ENCODE measurements at places on chromosomes 5 and 9.

- H3K4me1 ChIP-seq: no peaks in the 10 kb centered on the region
- H3K4me3 ChIP-seq: no peak overlapping the region
- H3K36me3 ChIP-seq: no peaks in the 10 kb centered on the region
- no peaks in the 10 kb centered on the region for H3K27me3 ChIP-seq
- no peak for DNase-seq
Observed at GRCh38 chr9:94128580-94128979, 44.3 kb downstream of the PTPDC1 start.

DNA sequence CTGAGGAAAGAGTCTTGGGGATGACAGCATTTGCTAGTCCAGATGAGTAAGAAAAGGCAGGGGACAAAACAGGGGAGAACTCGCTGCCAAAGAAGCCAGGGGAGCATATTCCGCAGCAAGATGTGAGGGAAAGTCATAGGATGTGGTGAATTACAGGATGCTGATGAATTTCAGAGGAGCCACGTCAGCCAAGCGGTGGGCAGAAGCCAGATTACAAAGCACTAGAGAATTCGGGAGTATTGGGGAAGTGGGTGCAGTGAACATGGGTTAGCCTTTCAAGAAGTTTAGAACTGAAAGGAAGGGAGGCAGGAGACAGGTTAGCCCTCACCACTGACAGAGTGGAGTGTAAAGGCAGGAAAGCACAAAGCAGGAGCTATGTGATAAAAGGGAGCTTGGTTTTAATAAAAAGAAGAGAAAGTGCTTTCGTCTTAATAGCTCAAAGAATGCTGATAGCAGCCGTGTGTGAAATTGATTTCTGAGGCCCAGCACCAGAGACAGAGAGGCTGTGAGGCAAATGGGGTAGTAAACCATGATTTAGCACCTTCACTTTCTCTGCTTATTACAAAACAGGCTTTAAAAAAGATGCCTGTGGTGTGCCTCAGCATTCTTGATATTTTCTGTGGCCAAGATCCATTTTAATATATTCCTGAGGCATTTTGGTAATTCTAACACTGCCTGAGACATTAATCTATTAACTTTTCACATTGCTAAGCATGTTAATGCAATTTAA is 16.9 kb downstream of the ADAMTSL1 start:
- no peak overlapping the region for H3K4me3 ChIP-seq
- H3K27ac ChIP-seq: peak overlapping the region; percentile 95
- no peaks in the 10 kb centered on the region for H3K27me3 ChIP-seq
- DNase-seq: peak; percentile 80
- no peaks in the 10 kb centered on the region for H3K36me3 ChIP-seq
- peaks cover 40% of the 10 kb centered on the region for H3K4me1 ChIP-seq

GRCh38 chr5:14385019-14385418 is 196.6 kb upstream of the OTULINL start:
- H3K27ac ChIP-seq: no peak overlapping the region
- H3K4me3 ChIP-seq: no peak overlapping the region
- no peaks in the 10 kb centered on the region for H3K4me1 ChIP-seq
- DNase-seq: no peak
- no peaks in the 10 kb centered on the region for H3K27me3 ChIP-seq

- H3K36me3 ChIP-seq: no peaks in the 10 kb centered on the region
- H3K27ac ChIP-seq: no peak overlapping the region
- H3K27me3 ChIP-seq: no peaks in the 10 kb centered on the region
- H3K4me1 ChIP-seq: no peaks in the 10 kb centered on the region
- no peak overlapping the region for H3K4me3 ChIP-seq
Observed at GRCh38 chr9:97386265-97386633, 25.6 kb upstream of the TDRD7 start.

- no peaks in the 10 kb centered on the region for H3K4me1 ChIP-seq
- H3K4me3 ChIP-seq: no peak overlapping the region
- H3K27me3 ChIP-seq: peaks cover 3% of the 10 kb centered on the region
- DNase-seq: no peak
- no peaks in the 10 kb centered on the region for H3K36me3 ChIP-seq
- H3K27ac ChIP-seq: no peak overlapping the region
Observed at GRCh38 chr9:75390951-75391350, 302.6 kb downstream of the OSTF1 start.

Data from RWPE2 (cell line).